ENCODE measurements at places on chromosomes 5 and 9. TPM values are rescaled to one million over a fixed set of nuclear protein-coding genes. Genes with fewer than 3 reads are reported as not detected.

Gene LMX1B
- total RNA-seq, result not detected

Gene ARSI
- 4.2 TPM for total RNA-seq

Gene FAM193B
- 22.9 TPM for total RNA-seq

Gene PJA2
- total RNA-seq, result 95.3 TPM

Gene BNC2
- total RNA-seq, result 18.5 TPM

Gene TNIP1
- 88.8 TPM for total RNA-seq

Gene C5orf52
- total RNA-seq, result not detected

Gene SYK
- total RNA-seq, result not detected

Gene ZER1
- total RNA-seq, result 28.9 TPM

Gene ORM2
- not detected for total RNA-seq

Gene FLT4
- total RNA-seq, result 0.76 TPM
